ENCODE measurements at places on chromosomes 13 and 19. TPM values are rescaled to one million over a fixed set of nuclear protein-coding genes. Genes with fewer than 3 reads are reported as not detected.

APOE gene
- 170 TPM for total RNA-seq

IGSF23 gene
- total RNA-seq, result not detected

NUDT15 gene
- total RNA-seq, result 9.3 TPM

POSTN gene
- 60.9 TPM for total RNA-seq

ZNF443 gene
- total RNA-seq, result 5.9 TPM

GRK1 gene
- not detected for total RNA-seq

ZNF460 gene
- 76.1 TPM for total RNA-seq

PHF11 gene
- 44.9 TPM for total RNA-seq
